ENCODE measurements at places on chromosomes 1 and 21.

- peak; percentile 53 for DNase-seq
Measured at GRCh38 chr1:201883786-201884185, 4.9 kb upstream of the SHISA4 start.

- no peak for DNase-seq
Measured at GRCh38 chr1:88035578-88035977, 648.5 kb upstream of the PKN2 start.

DNA sequence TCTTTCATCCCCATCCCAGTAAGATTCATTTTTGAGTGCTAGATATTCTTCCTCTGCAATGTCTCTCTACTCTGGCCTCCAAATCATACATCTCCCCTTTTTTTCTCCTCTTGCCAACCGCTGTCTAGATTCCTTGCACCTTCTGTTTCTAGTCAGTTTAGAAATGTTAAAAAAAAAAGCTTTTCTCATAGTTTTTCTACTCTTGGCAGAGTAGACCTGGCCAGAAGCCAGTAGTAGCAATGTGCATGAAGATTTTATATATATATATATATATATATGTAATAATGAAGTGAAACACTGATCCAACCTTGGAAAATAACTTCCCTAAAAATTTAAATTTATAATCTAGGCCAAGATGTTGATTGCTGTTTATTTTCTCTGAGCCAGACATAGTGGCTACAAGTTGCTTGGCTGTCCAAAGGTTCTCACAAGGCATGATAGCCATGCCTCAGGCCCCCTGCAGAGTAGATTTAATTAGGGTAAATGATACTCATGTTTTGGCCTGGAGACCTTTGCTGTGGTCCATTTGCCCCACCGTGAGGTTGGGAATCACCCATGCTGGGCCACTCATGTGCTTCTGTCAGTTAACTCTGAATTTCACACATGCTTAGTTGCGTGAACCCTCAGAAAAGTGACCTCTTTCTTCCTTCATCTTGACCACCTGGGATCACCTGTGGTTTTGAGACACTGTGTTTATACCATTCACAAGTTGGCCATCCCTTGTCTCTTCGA, 103.4 kb upstream of the KCNE2 start:
- no peak for DNase-seq

DNA sequence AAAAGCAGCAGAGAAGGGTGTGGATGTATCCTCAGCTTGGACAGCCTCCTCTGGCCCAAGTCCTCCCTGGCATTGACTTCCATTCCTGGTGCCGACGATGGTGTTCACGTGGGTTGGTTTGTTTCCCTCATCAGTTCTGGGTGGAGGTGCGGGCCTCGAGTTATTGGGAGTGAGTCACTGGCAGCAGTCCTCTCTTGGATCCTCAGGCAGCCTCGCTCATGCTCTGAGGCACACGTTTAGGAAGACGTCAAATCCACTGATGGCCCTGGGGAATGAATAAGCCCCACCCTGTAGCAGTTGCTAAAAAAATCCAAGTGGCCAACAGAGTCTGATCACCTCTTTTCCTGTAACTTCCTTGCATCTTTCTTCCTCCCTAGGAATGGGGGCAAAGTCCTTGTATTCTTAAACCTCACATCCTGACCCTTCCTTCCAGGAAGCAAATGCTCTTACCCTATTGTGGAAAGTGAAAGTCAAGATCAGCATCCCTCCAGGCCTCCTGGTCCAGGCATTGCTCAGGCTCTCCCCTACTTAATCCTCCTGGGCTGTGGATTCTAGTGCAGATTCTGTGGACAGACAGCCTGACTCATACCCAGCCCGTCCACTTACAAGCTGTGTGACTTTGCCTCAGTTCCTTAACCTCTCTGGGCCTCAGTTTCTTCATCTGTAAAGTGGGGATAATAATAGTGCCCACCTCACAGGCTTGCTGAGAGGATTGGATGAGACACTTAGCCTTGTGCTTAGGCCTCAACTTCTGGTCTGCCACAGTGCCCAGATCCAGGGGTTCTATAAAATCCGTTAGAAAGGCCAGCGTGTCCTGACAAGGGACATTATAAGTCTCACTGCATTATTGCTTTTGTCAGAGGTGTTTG, 111.1 kb downstream of the TLR5 start:
- DNase-seq = peak; percentile 19

DNA sequence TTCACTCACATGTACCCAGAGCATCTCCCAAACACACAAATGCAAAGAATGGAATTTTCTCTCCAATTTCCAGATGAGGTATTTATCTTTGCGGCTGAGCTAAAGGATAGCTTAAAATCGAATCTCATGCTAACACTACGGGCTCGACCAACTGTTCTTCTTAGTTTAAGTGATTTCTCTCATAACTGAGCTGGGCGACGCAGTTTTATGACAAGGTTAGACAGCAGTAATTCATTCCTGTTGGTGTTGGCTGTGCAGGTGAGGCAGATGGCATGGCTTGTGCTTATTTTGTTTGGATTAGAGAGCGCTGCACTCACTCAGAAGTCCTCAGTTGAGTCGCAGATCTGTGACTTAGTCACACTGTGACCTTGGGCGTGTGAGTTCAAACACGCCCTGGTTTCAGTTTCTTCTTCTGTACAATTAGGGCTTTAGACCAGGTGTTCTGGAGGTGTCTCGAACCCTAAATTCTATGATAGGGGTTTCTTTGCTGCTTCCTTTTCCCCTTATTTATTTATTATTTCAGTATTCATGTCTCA, 41.5 kb upstream of the MRPS6 start:
- DNase-seq = no peak

- DNase-seq = peak; percentile 8
Measured at GRCh38 chr1:219220945-219221344, 47.3 kb downstream of the LYPLAL1 start.

- no peak for DNase-seq
Measured at GRCh38 chr1:153438599-153438998, 21.9 kb downstream of the S100A7 start.

DNA sequence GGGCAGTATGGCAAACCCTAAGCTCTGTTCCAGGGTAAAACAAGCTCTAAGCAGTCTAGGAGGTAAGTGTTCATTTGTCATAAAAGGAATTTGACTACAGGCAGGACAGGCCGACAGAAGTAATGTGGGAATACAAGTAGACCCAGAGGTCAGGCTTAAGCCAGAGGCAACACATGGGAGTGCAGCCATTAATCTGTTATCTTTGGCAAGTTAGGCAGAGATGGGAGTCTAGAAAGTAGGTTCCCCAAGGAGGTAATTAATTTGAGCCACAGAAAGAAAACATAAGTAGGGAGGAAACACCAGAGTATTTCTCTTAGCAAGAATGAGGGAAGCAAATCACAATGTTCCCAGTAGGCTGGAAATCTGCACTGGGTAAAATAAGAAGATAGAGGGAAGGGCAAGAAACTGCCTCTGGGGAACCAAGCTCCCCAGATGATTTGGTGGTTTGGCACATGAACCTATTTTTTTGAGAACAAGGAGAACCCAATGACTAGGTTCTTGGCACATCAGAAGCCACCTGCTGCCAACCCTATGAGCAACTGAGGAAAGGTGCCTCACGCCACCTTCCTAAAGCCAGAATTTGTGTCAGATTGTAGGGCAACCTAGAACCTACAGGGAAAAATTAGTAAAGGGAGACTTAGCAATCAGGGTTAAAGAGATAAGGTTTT, 636.4 kb upstream of the PLXNA2 start:
- DNase-seq = peak; percentile 27

DNA sequence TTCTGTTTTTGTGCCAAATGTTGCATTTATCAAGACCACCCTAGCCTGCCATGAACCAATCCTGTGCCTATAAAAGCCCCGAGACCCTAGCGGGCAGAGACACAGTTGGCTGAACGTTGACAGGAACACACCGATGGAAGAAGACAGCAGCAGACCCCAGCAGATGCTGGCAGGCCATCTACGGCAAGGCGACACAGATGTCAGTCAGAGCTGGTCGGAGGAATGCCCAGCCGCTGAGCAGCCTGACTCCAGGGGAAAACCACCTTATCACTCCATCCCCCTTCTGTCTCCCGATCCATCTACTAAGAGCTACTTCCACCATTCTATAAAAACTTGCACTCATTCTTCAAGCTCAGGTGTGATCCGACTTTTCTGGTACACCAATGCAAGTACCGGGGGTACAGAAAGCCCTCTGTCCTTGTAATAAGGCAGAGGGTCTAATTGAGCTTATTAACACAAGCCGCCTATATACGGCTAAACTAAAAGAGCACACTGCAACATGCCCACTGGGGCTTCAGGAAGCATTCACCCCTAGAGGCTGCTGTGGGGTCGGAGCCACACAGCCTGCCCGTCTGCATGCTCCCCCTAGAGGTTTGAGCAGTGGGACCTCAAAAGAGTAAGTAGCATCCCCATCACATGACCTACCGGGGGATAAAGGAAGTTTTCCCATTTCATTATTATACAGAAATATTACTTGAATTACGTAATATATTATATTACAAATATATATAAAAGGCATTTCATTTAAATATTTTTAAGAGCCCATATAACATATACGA, 1156.3 kb upstream of the B3GALT2 start:
- no peak for DNase-seq

DNA sequence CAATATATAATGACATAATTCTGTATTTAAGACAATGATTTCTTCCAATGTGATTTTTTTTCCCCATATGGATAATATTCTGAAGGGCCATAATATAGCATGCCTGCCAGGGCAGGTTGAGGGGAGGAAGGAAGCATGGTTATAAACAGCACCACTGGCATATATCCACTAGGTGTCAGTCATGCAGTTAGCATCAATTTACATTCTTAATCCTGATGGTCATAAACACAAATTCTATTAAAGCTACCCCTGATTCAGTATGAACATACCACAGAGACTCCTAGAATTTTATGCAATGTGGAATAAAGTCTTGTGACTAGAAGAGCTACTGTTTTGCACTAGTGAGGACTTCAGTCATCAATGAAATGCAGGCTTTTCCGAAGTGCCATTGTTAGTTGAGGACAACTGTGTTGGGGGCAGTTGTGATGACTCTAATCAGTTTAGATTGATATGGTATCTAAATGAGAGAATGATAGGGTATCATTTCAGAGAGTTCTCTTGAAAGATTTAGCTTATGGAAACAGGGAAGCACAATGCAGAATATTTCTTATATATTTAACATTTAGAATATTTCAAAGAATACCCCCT, 342.7 kb upstream of the NR5A2 start:
- DNase-seq = peak; percentile 62

- no peak for DNase-seq
Measured at GRCh38 chr1:111505641-111506119, 2.2 kb upstream of the ADORA3 start.

- DNase-seq = no peak
Measured at GRCh38 chr1:3359756-3360440, 94.6 kb upstream of the ARHGEF16 start.

GRCh38 chr1:172960454-172961208, 90.1 kb downstream of the TNFSF18 start:
- no peak for DNase-seq

GRCh38 chr1:193157360-193157759, 29.1 kb downstream of the B3GALT2 start:
- DNase-seq = no peak

- DNase-seq = no peak
Measured at GRCh38 chr1:188043536-188044245, 1214.9 kb downstream of the PLA2G4A start.
